Posterior vena cava (tissue), 2 donors: ENCODE measurements at places on chromosomes 3 and 15. TPM values are rescaled to one million over a fixed set of nuclear protein-coding genes. Genes with fewer than 3 reads are reported as not detected.

The CAPN3 gene
- 7.6 TPM for total RNA-seq

The FGF7 gene
- total RNA-seq, result 183 TPM

The ZDHHC19 gene
- 0.52 TPM for total RNA-seq

The PAK6 gene
- total RNA-seq, result 0.38 TPM

The ANKRD63 gene
- not detected for total RNA-seq

The VIPR1 gene
- total RNA-seq, result 1.3 TPM

The A4GNT gene
- total RNA-seq, result not detected
